Testis (tissue), 5 donors: ENCODE measurements at places on chromosomes 3 and 15. TPM values are rescaled to one million over a fixed set of nuclear protein-coding genes. Genes with fewer than 3 reads are reported as not detected.

CLEC3B gene
- polyA plus RNA-seq, result 198 TPM

CP gene
- polyA plus RNA-seq, result 6.1 TPM

CPLX3 gene
- polyA plus RNA-seq, result 3.6 TPM

AGTR1 gene
- polyA plus RNA-seq, result 4.8 TPM

GOLGA8K gene
- 8.2 TPM for polyA plus RNA-seq

SLC24A5 gene
- polyA plus RNA-seq, result 1.8 TPM

HRG gene
- 0.16 TPM for polyA plus RNA-seq

SCAMP5 gene
- polyA plus RNA-seq, result 27.4 TPM

APBA2 gene
- polyA plus RNA-seq, result 18.5 TPM

TAMM41 gene
- 14.5 TPM for polyA plus RNA-seq

ZIC1 gene
- 1.4 TPM for polyA plus RNA-seq

PIGZ gene
- polyA plus RNA-seq, result 3.0 TPM

TMC3 gene
- polyA plus RNA-seq, result 0.26 TPM

SAMMSON gene
- polyA plus RNA-seq, result 3.3 TPM
